ENCODE measurements at places on chromosomes 13 and 19.

- peak; percentile 28 for DNase-seq
These were observed 591 bp downstream of the DEDD2 start for GRCh38 chr19:42216653-42217519.

DNA sequence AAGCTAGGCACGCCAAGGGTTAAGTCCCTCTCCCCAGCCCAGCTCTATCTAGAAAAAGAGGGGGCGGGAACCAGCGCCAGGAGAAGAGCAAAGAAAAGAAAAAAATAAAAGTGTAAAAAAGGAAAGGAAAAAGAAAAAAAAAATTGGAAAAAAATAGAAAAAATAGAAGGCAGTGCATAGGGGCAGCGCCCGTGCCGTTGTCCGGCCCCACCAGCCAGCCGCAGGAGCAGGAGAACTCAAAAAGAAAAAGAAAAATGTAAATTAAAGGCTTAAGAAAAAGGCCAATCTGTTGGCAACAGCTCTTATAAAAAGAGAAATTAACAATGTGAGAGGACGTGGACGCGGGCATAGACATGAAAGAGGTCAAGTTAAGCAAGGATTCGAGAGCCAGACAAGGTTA, 105.4 kb upstream of the ZNF98 start:
- no peak for DNase-seq

DNA sequence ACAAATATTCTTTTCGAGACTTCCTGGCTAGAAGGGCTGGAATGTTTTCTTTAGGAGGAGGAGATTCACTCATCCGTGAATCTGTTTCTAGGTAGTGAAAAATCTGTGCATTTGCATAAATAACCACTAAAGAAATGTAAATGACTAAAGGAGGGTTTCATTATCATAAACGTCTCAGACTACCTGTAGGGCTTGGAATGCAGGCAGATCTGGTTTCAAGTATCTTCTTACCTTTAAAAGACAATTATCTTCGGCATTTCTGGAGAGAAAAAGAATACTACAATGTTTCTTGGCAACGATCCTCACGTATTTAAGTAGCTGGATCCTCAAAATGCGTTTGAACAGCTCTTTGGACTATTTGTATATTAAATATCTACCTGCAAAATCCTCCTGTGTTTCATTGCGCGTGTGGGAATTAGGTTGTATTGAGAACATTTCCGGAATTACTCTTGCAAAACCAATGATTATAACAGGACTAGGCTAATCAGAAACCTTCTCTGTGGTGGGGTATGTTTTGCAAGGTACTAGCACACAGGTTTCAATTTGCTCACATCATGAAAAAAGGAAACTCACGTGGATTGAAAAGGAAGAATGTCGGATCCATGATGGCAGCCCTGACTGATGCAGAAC, 291.1 kb upstream of the ARGLU1 start:
- DNase-seq = no peak

GRCh38 chr19:7678971-7679751, 1.5 kb upstream of the TRAPPC5 start:
- no peak for DNase-seq

- no peak for DNase-seq
These were observed 11.3 kb downstream of the LILRB4 start for GRCh38 chr19:54674021-54674617.

DNA sequence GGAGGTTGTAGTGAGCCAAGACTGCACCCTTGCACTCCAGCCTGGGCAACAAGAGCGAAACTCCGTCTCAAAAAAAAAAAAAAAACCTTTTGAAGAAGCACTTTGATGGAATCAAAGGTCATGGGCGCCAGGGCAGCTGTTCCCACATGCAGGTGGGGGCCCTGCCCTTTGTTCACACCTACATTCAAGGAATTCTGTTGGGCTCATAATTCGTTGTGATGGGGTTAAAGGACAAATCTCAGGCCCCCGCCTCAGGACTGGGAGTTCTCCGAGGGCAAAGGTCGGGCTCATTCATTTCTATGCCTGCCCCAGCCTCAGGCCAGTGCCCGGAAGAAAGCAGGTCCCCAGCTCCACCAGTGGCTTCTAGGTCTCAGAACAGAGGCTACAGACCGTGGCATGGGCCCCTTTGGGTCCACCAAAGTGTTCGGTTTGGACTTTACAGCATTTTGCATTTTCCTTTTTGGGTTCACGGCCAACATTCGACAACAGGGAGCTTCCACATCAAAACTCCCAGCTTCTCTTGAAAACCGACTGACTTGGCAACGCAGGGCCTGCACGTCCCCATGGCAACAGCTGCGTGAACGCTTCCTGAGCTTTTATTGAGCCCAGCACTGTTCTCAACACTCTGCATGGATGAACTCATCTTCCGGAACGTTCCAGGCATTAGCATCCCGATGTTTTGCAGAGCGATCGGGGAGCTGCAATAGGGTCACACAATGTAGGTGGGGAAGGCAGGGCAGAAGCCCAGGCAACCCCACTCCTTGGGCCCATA, 10.1 kb upstream of the GTF2F1 start:
- DNase-seq = peak; percentile 54

GRCh38 chr19:40489882-40490230, 23.1 kb downstream of the SPTBN4 start:
- DNase-seq = no peak

- no peak for DNase-seq
These were observed 666.4 kb downstream of the OLFM4 start for GRCh38 chr13:53694814-53695532.

GRCh38 chr13:41075034-41075433, 13.7 kb downstream of the WBP4 start:
- DNase-seq = peak; percentile 32

GRCh38 chr19:29714371-29714952, 599 bp downstream of the C19orf12 start:
- no peak for DNase-seq

DNA sequence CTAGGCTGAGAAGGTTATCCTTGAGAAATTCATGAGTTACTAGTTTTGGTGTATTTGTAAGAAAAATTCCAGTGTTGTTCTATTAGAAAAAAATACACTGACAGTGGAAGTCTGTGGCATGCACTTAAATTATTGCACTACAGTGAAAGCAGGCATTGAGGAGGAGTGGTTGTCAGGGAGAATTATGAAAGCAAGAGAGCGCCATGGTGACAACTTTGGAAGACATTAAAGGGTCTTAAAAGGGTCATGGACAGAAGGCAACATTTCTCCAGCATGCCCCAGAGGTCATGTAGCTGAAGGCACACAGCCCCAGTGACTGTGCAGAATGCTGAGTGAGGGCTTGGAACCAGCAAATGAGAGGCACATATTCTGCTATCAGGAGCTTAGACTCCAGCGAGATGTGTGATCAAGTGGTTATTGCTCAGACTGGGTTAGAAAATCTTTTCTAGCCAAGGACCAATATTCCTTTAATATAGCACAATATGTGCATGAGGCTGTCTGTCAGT, 292.7 kb downstream of the OLFM4 start:
- no peak for DNase-seq

DNA sequence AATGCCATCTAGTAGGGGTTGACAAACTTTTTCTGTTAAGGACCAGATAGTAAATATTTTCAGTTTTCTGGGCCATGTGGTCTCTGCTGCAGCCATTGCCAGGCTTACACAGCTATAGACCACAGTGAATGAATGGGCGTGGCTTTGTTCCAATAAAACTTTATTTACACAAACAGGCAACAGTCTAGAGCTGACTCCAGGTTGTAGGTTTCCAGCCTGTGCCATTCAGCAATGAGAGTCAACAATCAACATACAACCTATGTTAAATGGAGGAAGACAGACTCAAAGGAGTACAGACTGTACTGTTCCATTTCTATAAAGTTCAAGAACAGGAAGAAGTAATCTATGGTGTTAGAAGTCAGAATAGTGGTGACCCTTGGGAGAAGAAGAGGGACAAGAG, 15.2 kb upstream of the IZUMO2 start:
- no peak for DNase-seq

Data from fibroblast of skin of back (primary cell).